ENCODE measurements at places on chromosomes 11 and 22.

DNA sequence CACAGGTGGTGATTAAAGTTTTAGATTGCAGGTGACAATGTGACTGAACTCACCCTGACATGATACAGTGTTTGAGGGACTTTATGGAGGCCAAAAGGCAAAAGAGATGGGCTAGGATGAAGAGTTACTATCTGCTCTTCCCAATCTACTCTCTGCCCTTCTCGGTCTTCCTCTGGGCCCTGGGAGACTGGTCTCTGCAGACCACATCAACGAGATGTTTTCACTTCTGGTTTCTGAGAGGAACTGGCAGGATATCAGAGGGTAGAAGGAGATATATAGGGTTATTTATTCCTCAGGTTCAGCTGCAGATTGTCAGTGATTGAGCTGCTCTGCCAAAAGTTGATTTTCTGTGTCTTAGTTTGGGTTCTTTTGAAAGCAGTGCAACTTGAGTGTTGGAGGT is 32.4 kb upstream of the CD44 start:
- H3K27me3 ChIP-seq, result no peaks in the 10 kb centered on the region
- no peak for DNase-seq
- no peak overlapping the region for H3K27ac ChIP-seq
- H3K4me3 ChIP-seq, result no peak overlapping the region
- no peaks in the 10 kb centered on the region for H3K36me3 ChIP-seq

DNA sequence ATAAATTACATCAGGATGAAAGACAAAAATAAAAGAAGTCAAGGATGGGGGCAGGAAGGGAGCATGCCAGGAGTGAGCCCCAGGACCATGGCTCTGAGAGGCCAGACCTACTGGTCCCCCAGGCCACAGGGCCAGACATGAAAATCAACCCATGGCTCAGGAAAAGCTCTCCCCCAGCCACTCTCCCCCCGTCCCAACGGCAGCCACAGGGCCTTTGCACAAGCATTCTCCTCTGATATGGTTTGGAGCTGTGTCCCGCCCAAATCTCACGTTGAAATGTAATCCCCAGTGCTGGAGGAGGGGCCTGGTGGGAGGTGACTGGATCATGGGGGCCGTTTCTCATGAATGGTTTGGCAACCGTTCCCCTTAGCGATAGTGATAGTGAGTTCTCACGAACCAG is 80.8 kb upstream of the ANO1 start:
- H3K4me1 ChIP-seq, result no peaks in the 10 kb centered on the region
- no peaks in the 10 kb centered on the region for H3K36me3 ChIP-seq
- no peaks in the 10 kb centered on the region for H3K27me3 ChIP-seq
- no peak overlapping the region for H3K27ac ChIP-seq
- no peak for DNase-seq
- H3K4me3 ChIP-seq, result no peak overlapping the region

- H3K4me3 ChIP-seq, result no peak overlapping the region
- no peak overlapping the region for H3K27ac ChIP-seq
- H3K36me3 ChIP-seq, result no peaks in the 10 kb centered on the region
- no peaks in the 10 kb centered on the region for H3K4me1 ChIP-seq
These were observed 704.8 kb downstream of the DLG2 start for GRCh38 chr11:84922212-84922805.

DNA sequence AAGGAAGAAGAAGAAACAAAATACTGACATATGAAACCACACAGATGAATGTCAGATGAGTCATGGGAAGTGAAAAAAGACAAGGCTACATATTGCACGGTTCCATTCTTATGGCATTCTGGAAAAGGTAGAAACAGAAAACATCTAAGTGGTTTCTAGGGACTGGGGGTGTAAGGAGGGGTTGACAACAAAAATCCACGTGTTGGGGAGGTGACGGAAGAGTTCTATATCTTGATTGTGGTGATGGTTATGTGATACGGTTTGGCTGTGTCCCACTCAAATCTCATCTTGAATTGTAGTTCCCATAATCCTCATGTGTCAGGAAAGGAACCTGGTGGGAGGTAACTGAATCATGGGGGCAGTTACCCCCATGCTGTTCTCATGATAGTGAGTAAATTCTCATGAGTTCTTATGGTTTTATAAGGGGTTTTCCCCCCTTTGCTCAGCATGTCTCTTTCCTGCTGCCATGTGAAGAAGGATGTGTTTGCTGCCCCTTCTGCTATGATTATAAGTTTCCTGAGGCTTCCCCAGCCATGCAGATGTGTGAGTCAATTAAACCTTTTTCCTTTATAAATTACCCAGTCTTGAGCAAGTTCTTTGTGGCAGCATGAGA is 6.4 kb upstream of the ARFGAP3 start:
- no peak overlapping the region for H3K27ac ChIP-seq
- peaks cover 5% of the 10 kb centered on the region for H3K4me1 ChIP-seq
- H3K27me3 ChIP-seq, result no peaks in the 10 kb centered on the region
- H3K4me3 ChIP-seq, result no peak overlapping the region
- no peaks in the 10 kb centered on the region for H3K36me3 ChIP-seq
- DNase-seq, result no peak

DNA sequence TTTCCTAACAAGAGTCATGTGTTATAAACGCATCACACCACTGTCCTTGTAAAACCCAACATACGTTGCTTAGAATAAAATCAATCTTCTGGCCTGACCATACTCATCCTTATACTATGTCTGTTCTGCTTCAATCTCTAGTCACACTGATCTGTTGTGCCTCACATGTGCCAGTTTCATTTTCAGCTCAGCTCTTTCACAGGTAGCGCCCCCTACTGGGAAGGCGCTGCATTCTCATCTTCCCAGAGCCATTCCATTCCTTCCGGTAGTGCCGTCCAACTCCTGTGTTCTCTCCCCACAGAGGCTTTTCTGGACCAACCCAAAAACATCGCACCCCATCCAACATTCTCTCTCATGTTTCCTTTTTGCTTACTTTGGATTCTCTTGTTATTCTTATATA is 22.2 kb downstream of the CASP5 start:
- no peak overlapping the region for H3K4me3 ChIP-seq
- no peaks in the 10 kb centered on the region for H3K36me3 ChIP-seq
- H3K4me1 ChIP-seq, result no peaks in the 10 kb centered on the region
- peak; percentile 51 for DNase-seq
- H3K27ac ChIP-seq, result no peak overlapping the region

GRCh38 chr22:36726007-36726380 is 22.4 kb upstream of the CACNG2 start:
- no peaks in the 10 kb centered on the region for H3K27me3 ChIP-seq
- no peaks in the 10 kb centered on the region for H3K4me1 ChIP-seq
- H3K27ac ChIP-seq, result no peak overlapping the region
- H3K36me3 ChIP-seq, result no peaks in the 10 kb centered on the region
- H3K4me3 ChIP-seq, result no peak overlapping the region

DNA sequence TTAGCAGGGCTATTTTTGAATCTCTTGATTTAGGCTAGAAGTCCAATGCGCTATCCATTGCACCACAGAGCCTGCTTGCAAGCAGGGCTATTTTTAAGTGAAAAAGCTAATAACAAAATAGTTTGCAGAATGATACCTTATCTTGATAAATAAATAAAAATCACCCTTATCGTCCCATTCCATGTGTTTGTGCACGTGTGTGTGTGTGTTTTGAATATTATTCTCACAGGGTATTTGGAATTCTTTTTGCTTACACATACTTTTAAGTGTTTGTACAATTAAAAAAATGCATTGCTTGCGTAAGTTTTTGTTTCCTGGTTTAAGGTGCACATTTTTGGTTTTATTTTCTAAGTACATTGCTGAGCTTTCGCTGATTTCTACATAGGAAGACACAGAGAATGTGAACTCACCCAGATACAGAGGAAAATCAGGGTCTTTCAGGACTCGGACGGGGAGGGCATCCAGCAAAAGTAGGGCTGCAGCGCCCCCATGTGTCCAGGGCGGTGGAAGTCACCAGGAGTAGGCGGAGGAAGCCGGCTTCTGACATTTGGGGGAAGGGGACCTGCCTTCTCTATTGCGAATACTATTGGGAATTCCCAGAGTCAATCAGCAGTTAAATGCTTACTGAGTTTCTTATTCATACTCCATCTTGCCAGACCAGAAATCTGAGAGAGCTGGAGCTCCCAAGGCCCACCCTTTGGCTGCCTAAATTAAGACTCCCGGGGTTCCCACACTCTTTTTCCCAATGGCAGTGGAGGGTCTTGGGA is 27.3 kb downstream of the SLC1A2 start:
- peak overlapping the region; percentile 16 for H3K4me3 ChIP-seq
- H3K36me3 ChIP-seq, result no peaks in the 10 kb centered on the region
- no peak overlapping the region for H3K27ac ChIP-seq
- H3K27me3 ChIP-seq, result no peaks in the 10 kb centered on the region

- DNase-seq, result no peak
- H3K4me3 ChIP-seq, result no peak overlapping the region
- H3K27me3 ChIP-seq, result no peaks in the 10 kb centered on the region
- H3K4me1 ChIP-seq, result peaks cover 6% of the 10 kb centered on the region
- no peaks in the 10 kb centered on the region for H3K36me3 ChIP-seq
These were observed 97.1 kb downstream of the CEP164 start for GRCh38 chr11:117424781-117425180.

DNA sequence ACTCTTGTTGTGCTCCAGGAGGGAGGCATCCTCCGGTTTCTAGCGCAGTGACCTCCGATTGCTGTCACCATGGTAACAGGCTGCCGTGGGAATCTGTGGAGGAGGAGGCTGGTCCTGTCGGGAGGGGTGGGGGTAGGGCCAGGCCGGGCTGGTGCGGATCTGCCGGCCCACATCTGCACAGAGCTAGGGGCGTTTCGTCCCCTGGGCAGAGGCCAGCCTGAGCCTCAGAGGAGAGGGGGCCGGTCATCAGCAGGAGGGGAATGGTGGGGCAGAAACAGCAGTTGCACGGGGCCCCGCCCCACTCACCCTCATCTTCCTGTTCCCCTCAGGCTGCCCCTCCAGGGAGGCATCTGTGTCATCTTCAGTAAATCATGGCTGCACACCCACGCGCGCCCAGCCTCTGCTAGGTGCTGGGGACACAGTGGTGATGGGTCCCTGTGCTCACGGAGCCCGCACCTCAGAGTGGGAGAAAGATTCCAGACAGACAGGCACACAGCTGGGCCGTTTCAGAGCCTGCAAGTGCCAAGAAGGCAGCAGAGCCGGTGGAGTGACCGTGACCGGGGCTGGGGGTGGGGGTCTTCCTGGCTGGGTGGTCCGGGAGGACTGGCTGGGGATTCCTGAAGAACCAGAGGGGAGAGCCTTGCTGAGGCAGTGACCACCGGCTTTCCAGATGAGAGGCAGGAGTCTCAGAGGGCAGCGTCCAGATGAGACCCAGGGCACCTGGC is 120.5 kb downstream of the CACNA1I start:
- no peaks in the 10 kb centered on the region for H3K27me3 ChIP-seq
- H3K4me1 ChIP-seq, result no peaks in the 10 kb centered on the region

GRCh38 chr22:46006379-46007002 is 29.5 kb upstream of the WNT7B start:
- H3K36me3 ChIP-seq, result no peaks in the 10 kb centered on the region
- no peaks in the 10 kb centered on the region for H3K4me1 ChIP-seq
- H3K4me3 ChIP-seq, result no peak overlapping the region
- H3K27ac ChIP-seq, result no peak overlapping the region
- peak; percentile 82 for DNase-seq

DNA sequence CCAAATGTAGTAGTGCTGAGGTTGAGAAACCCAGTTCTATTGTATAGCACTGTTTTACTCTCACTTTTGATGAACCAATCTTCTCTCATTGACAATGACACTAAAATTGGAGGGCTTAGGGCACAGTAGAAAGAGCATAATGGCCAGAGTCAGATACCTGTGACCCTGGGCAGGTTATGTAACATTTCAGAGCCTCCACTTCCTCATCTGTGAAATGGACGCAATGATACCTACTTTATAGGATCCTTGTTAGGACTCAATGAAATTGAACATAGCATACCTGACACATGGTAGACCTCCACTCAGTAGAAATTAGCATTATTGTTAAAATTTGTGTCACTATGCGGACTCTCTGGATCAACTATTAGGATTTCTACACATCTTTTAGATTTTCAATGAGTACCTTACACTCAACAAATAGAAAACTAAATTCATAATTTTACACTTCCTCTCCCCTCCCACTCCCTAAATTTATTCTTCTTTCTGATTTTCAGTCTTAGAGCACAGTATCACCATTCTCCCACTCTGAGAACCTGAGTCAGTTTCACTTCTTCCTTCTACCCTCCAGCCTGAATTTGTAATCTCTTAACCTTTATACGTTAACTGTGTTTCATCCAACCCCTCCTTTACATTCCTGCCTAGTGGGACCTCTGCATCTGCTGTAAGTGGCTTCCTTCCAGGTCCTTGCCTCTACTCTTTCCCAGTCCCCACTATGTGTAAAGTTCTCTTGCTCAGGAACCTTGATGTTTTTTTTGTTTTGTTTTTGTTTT is 78.3 kb downstream of the MICAL2 start:
- peak overlapping the region; percentile 45 for H3K27ac ChIP-seq
- no peak for DNase-seq
- H3K36me3 ChIP-seq, result no peaks in the 10 kb centered on the region
- no peak overlapping the region for H3K4me3 ChIP-seq

GRCh38 chr22:28428271-28428670 is 251.4 kb downstream of the TTC28 start:
- no peaks in the 10 kb centered on the region for H3K27me3 ChIP-seq
- no peak for DNase-seq
- no peak overlapping the region for H3K27ac ChIP-seq
- no peaks in the 10 kb centered on the region for H3K4me1 ChIP-seq

DNA sequence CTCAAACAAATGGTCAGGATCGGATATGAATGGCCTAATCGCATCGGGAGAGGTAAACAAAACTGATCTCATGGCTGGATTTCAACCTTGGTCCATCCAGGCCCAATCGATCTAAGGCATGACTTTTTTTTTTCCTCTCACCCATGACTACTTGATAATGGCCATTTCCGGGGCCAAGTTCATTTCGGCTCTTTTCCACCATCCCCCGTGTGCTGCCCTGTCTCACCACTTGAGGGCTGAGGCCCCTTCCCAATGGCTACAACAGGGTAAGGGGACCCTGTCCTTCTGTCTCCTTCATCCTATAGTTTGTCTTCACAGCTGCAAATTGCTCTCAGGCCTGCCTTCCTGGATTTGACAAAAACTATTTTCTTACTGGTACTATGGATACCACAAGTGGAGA is 26.7 kb downstream of the GRAP2 start:
- H3K4me3 ChIP-seq, result peak overlapping the region; percentile 27
- H3K36me3 ChIP-seq, result no peaks in the 10 kb centered on the region
- no peak for DNase-seq
- H3K27ac ChIP-seq, result peak overlapping the region; percentile 49

DNA sequence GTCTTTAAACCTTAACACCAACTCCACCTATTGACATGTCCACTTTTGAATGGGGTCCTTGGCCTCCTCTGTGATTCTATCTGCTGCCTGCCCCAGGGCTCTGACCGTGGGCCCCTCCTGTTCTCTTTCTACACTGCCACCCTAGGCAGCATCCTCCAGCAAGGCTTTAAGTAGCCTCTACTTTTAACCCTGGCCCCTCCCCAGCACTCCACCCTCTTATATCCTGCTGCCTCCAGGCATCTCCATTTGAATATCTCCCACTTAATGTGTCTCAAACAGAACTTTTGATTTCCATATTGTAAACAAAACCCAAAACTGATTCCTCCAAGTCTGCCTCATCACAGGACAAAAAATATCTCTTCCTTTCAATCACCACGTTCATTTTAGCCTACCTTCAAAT is 90.5 kb upstream of the ARHGAP32 start:
- H3K36me3 ChIP-seq, result no peaks in the 10 kb centered on the region
- no peak overlapping the region for H3K4me3 ChIP-seq
- H3K4me1 ChIP-seq, result peaks cover 19% of the 10 kb centered on the region
- H3K27me3 ChIP-seq, result no peaks in the 10 kb centered on the region
